ENCODE measurements at places on chromosomes 13 and 19. TPM values are rescaled to one million over a fixed set of nuclear protein-coding genes. Genes with fewer than 3 reads are reported as not detected.

Gene OR4F17
- not detected for total RNA-seq

Gene IRGC
- not detected for total RNA-seq

Gene PRR19
- 3.6 TPM for total RNA-seq

Gene CGB1
- total RNA-seq = 0.64 TPM

Gene KIR3DL2
- total RNA-seq = not detected

Gene TNNI3
- total RNA-seq = 7.7 TPM

Gene SIGLEC8
- total RNA-seq = not detected

Gene TMEM238
- total RNA-seq = 9.4 TPM
